ENCODE measurements at places on chromosomes 12 and 14.

DNA sequence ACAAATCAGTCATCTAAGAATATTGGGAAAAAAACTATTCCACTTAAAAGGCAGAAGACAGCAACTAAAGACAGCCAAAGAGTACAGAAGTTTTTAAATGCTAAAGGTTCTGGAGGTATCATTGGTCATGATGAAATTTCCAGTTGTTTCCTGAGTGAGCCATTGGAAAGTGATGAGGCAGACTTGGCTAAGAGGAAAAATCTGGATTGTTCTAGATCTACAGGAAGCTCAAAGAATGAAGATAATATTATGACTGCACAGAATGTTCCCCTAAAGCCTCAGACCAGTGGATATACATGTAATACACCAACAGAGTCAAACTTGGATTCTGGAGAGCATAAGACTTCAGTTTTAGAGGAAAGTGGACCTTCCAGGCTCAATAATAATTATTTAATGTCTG is 22.8 kb downstream of the GALNT4 start:
- DNase-seq: no peak

DNA sequence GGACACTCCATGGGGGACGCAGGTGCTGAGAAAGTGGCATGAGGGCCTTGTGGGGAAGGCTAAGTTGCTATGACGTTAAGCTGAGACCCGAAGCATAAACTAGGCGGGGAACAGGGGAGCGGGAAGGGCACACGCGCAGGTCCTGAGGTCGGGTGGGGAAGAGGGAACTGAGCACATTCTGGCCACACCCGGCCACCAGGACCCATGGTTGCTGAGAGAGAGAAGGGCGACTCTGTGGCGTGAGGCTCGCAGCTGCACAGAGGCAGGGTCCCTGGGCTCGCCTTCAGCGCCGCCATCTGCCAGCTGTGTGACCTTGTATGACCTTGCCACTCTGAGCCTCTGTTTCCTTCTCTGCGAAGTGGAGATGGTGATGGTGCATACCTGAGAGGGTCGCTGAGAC is 182.5 kb downstream of the PHETA1 start:
- DNase-seq: no peak

DNA sequence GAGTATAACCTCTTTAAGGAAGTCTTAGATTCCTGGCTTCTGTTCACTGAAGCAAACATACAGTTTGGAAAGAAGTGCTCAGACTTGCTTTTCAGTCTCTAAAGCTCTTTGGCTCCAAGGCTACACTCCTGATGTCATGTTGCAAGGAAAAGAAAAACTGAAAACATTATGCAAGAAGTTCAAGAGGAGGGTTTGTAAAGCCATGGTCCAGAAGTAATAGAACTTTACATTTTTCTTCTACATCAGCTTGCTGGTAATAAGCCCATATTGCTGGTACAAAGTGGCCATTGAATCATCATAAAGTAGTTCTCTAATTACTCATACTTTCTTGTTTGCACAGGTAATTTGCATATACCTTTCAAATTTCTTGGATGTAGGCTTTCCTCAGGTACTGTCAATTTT is 83.6 kb downstream of the BBS10 start:
- DNase-seq: no peak

GRCh38 chr14:97218691-97219430 is 421.7 kb downstream of the VRK1 start:
- no peak for DNase-seq

GRCh38 chr12:106321139-106321850 is 18.8 kb downstream of the TCP11L2 start:
- no peak for DNase-seq

GRCh38 chr14:78088916-78089315 is 81.3 kb upstream of the NRXN3 start:
- DNase-seq: no peak

- DNase-seq: no peak
These were observed 429.4 kb downstream of the ZFP36L1 start for GRCh38 chr14:68363466-68363842.

GRCh38 chr12:102950107-102950949 is 7.1 kb upstream of the ASCL1 start:
- peak; percentile 68 for DNase-seq

GRCh38 chr12:50401500-50402081 is 906 bp downstream of the LARP4 start:
- no peak for DNase-seq

- no peak for DNase-seq
These were observed 238.7 kb downstream of the AKAP6 start for GRCh38 chr14:32567543-32568384.
